ENCODE measurements at places on chromosomes 13 and 19.

DNA sequence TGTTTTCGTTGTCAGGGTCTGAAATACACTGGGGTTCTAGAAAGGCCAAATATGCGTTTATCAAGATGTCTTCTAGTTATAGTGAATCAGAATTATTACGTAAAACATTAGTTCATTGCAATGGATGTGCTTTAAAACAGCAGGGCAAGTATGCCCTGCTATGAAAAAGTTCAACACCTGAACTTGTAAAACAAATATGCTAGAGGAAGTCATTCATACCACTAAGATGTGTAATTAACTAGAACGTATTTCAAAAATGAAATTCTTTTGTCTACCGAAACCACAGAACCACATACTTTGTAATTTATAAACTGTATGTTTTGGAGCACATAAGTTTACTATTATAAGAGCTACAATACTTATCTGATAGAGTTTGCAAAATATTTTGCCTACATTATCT is 266.2 kb downstream of the KCTD12 start:
- DNase-seq: no peak

- DNase-seq: no peak
Measured at GRCh38 chr19:33661336-33661735, 39.6 kb downstream of the CHST8 start.

DNA sequence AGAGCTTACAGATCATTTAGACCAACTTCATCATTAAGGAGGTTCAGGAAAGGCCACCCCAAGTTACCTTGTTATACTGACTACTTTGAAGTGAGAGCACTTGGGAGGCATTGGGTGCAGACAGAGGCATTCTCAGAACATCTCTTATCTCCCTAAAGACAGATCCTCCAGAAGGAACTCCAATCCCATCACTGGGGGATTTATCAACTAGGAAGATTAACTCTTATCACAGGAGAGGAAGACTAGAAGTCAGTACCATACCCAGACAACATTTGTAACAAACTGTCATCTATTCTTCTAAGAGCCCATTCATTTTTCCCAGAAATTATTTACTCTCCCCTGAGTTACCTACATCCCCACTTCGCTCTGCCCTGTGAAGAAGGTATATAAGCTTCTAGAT is 5.8 kb upstream of the RFXAP start:
- DNase-seq: no peak

DNA sequence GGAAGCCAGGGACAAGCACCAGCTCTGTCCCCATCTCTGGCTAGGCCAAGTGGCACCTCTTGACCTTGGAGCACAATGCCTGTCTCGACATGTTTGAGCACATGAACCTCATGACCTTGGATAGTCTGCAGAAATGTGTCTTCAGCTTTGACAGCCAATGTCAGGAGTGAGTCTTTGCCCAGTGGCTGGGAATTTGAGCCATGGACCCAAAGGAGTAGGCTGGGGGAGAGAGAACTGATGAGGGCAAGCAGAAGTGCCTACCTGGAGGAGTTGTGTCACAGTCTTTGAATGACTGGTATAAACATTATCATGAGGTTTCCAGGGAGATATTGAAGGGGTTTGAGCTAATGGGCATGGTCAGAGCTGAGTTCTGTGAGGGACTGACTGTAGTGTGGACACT is 6.7 kb upstream of the CYP4F12 start:
- DNase-seq: no peak

DNA sequence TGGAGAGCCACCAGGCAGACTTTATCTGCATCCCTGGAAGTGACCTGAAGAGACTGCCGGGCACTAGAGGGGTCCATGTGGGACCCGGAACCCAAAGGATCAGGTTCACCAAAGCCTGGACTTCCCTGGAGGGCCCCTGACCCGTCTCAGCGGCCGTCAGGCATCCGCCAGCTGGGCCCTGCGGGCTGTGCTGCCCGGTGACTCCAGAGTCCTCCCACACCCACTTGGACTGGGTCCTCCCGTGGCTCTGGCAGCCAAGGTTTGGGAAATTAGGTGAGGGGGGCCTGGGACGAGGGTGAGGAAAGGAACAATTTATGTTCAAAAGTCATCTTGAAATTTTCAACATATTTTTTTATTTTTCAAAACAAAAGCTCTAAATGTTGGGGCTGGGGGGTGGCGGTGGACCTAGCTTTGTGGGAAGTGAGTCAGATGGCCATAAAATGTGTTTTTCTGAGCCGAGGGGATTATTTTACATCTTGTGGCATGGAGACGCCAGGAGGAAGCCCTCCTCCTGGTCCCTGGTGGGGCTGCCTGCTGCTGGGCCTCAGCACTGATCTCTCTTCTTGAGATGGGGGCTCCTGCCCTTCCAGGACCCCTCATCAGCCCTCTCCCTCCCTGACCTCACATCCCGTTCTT is 20.2 kb downstream of the CEBPA start:
- no peak for DNase-seq
